Epithelial cell of umbilical artery (primary cell): ENCODE measurements at places on chromosomes 13 and 19. TPM values are rescaled to one million over a fixed set of nuclear protein-coding genes. Genes with fewer than 3 reads are reported as not detected.

PTGIR gene
- 0.32 and 1.4 TPM in 2 replicates for total RNA-seq

REEP6 gene
- total RNA-seq, result 0.97 and 1.1 TPM in 2 replicates

NUFIP1 gene
- total RNA-seq, result 1.9 and 3.6 TPM in 2 replicates

C19orf73 gene
- total RNA-seq, result 0.32 and 0.76 TPM in 2 replicates

CEACAM3 gene
- total RNA-seq, result not detected in 2 replicates

ZNF527 gene
- 4.5 and 6.1 TPM in 2 replicates for total RNA-seq

SLAIN1 gene
- 2.9 and 6.8 TPM in 2 replicates for total RNA-seq

ERICH6B gene
- not detected in 2 replicates for total RNA-seq
